ENCODE measurements at places on chromosomes 3 and 15.
A peak's percentile ranks its signal among the peaks of the same experiment; 100 is the strongest.

GRCh38 chr15:78618490-78618934 lies 2.3 kb downstream of the CHRNA3 start:
- peak; percentile 82 for DNase-seq

DNA sequence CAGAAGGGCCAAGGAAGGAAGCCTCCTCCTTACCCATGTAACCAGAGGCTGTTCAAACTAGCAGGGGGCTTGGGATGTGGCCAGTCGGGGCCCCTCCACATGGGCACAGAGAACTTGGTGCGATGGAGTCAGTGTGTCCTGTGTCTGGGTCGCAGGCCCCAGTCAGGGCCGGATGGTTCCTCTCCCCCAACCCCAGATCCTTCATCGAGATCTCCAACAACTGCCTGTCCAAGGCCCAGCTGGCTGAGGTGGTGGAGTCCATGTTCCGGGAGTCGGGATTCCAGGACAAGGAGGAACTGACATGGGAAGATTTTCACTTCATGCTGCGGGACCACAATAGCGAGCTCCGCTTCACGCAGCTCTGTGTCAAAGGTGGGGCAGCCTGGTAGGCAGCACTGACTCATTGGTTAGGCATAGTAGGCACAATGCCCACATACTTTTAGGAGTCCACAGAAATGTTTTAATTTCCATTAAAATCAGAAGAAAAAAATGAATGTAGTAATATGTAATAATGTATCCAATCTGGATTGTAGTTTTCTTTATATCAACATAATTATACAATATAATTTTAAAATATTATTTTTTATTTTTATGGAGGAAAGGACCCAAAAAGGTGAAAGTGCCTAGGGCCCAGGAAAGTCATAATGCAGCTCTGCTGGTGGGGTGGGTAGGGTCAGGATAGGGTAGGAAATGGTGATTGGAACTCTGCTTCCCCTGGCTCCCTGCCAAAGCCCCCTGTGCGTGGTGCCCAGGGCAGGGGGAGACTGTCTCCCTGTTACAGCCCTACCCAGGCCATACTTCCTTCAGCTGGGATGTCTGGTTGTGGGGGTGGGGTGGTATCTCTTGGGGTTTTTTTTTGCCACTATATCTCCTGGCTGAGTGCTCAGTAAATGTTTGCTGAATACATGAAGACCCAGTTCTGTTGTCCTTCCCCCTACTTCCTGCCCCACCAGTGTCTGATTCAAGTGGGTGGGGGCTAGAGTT lies 18.6 kb downstream of the DUOX1 start:
- no peak for DNase-seq

DNA sequence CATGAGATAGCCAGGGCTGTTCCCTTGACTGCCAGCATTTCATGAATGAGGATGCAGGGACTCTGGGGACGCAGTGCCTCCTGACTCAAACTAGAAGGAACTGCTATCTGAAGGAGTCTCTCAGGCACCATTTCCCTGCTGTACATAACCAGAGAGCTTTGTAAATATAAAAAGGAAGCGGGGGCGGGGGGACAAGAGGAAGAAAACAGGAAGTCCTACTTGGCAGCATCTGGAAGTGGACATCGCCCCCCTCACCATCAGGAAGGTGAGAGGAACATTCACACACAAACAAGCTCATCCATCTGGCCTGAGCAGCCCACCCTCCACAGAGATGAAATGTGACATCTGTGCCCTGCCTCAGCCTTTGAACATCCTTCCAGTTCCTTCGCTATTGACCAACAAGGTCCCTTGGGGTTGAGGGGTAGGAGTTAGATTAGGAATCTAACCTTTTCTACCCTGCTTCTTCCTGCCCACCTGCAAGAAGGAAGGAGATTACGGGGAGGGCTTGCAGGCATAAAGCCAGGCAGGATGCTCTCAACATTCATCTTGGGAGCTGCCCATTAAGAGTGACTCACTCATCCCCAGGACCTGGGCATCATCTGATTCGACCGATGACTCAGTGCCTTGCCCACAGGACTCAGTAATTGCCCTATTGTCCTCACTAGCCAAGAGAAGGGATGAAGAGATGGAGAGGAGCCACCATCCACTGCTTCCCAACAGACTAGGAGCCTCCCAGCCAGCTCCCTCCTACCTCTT lies 31.9 kb downstream of the SH3BP5 start:
- no peak for DNase-seq

DNA sequence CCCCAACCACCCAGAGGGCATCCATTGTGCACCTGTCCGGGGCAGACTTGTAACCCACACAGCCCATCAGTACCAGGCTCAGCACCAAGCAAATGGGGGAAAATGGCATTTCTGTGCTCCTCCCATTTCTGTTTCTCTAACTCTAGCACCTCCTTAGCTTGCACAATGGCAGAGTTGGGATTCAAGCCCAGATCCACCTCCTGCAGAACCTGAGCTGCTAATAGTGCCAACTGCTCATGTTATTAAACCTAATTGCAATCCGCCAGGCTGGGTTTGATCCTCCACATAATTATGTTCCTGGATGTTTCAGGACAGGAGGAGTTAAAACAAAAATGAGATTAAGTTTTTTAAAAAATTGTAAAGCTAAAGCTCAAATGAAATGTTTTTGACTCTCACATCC lies 235.0 kb downstream of the OCA2 start:
- no peak for DNase-seq

- no peak for DNase-seq
These were observed 4.8 kb downstream of the CHD2 start for GRCh38 chr15:92904722-92905571.
